Osteocyte (in vitro differentiated cells): ENCODE measurements at places on chromosomes 7 and 10. TPM values are rescaled to one million over a fixed set of nuclear protein-coding genes. Genes with fewer than 3 reads are reported as not detected.

DNA sequence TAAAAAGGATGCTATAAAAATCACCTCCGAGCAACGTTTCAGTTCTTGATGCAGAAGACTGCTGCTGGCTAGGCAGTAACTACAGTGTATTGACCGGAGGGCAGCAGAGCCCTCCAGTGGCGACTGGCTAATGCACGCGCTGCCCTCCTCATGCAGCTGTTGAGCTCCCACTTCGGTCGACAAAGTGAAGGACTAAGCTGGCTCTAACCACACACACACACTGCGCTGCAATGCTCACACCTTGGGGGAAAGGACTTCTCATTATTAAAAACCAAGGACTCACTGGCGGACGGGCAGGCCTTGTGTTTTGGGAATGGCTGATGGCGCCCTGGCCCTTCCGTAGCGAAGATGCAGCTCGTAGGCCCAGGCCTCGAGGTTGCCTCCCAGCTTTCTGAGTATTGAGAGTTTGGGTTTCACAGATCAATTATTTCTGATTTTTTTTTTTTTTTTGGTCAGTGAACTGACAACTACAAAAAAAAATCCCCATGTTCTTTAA is 120.9 kb upstream of the DIP2C start:
- peak; percentile 53 for DNase-seq

- no peak for DNase-seq
Observed at GRCh38 chr10:3893901-3894563, 109.0 kb upstream of the KLF6 start.

GRCh38 chr10:67299761-67300160 is 373.9 kb downstream of the LRRTM3 start:
- no peak for DNase-seq

GRCh38 chr10:50422259-50422658 is 170.9 kb upstream of the ASAH2 start:
- DNase-seq: no peak

DNA sequence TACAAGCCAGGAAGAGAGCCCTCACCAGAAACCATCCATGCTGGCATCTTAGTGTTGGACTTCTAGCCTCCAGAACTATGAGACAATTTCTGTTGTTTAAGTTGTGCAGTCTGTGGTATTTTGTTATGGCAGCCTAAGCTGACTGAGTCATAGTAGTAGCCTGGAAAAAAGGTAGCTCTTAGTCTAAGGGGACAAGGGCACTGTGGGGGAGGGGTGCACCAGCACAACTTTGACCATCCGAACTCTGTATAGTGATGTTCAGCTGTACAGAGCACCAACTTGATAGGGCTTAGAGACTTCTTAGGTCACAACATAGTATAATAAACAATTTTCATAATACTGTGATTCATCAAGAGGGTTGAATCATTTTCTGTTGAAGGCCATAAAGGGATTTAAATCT is 14.3 kb downstream of the EIF4EBP2 start:
- DNase-seq: no peak

DNA sequence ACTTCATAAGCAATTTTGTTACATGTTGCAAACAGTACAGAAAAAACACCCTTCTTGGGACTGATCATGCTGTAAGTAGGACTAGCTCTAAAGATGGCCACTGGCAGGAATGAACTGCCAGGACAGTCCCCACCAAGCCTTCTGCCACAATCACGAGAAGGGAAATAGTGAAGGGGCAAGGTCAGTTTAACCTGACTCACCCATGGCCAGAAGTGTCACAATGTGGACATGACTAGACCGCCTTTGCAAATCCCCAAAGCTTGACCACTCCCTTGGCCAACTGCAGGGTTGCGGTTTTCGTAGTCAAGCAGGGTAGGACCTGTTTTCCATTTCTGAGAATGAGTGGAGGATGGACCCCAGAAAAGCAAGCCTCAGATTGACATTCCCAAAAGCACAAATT is 19.4 kb upstream of the FRAT2 start:
- no peak for DNase-seq

- no peak for DNase-seq
Observed at GRCh38 chr7:6032167-6032566, 991 bp downstream of the ANKRD61 start.

- peak; percentile 95 for DNase-seq
Observed at GRCh38 chr10:71212318-71213126, at the start of gene UNC5B. TSS of gene UNC5B (plus strand) at chr10:71212570. CDS start at chr10:71212986, 416 bp downstream.

DNA sequence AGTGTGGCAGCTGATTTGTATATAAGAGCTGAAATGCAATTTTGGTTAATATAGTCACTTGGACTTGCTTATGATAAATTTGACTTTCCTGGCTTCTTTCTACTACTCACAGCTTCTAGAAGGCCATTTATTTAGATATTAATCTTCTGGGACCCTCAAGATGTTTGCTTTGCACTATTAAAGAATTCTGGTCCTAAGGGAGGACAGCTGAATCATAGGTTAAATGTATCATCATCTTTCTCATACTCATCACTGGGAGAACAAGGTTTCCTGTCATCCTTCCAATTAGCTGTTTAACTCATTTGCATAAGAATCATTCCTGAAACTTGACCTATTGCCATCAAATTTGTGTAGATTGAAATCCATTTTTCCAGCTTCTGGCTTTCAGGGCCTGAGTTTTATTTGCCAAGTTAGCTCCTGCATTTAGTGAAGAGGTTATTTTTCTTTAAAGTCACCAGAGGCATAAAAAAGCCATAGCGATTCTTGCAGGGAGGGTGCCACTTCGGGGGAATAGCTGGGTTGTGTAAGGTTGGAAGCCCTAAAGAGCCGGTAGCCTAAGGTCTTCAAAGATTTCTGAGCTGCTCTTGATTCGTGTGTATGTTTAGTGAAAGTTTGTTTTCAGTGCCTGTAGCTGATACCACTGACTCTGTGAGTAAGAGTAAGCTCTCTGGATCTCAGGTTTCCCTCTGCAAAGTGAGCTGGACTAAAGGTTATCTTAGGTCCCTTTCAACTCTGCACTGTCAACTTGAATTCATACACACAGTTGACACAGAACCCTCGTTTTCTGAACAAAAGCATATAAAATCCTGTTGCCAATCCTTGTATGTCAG is 4.3 kb downstream of the MAP3K8 start:
- DNase-seq: no peak

- no peak for DNase-seq
Observed at GRCh38 chr10:74582566-74582965, 243.8 kb upstream of the KAT6B start.

- no peak for DNase-seq
Observed at GRCh38 chr10:121268363-121268762, 329.9 kb downstream of the FGFR2 start.

DNA sequence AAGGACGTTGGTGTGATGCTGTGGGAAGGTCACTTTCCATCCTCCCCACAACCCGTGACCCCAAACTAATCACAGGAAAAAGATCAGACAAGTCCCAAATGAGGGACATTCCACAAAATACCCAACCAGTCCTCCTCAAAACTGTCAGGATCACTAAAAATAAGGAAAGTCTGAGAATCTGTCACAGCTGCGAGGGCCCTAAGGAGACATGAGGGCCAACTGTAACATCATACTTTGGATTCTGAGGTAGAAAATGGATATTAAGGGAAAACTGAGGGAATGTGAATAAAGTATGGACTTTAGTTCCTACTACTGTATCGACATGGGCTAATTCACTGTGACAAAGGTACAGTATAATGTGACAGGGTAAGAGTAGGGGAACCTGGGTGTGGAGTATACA is 85.1 kb upstream of the FAM20C start:
- no peak for DNase-seq

- no peak for DNase-seq
Observed at GRCh38 chr10:60035984-60036383, 129.6 kb upstream of the CCDC6 start.

- DNase-seq: no peak
Observed at GRCh38 chr7:140551355-140552239, 72.3 kb upstream of the MKRN1 start.

GRCh38 chr10:34816501-34817002 is 1.5 kb upstream of the PARD3 start:
- no peak for DNase-seq

GRCh38 chr10:5566614-5567013 is 41.9 kb downstream of the CALML3 start:
- DNase-seq: no peak

DNA sequence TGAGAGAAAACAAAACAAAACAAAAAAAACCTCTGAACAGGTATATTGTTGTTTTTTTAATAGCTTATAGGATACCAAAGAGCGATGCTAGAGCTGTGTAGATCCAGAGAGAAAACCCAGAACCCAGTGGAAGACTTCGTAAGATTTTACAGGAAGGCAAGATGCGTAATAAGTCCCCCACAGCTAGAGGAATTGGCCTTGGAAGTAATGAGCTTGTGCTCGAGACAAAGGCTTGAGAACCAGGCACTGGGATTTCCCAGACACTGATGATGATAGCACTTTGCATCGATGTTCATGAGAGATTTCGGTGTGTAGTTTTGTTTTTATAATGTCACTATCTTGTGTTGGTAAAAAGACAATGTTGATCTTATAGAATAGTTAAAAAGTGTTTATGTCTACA is 821.5 kb upstream of the IGFBP3 start:
- DNase-seq: no peak

DNA sequence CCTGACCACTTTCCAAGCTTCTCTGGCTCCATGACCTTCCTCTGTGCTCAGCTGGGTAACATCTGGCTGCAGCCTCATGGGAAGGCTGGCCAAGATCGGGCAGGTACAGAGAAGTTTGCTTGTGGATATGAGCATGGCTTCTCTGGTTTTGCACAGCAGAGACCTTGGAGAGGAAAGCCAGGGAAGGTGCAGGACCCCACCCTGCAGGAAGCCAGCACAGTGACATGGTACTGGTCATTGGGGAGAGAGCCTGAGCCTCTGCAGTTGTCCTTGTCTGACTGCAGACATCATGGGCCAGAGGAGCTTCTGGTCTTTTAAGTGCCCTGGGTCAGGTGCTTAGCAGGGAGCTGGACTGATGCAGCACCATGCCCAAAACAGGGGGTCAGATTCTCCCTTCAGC is 70.6 kb upstream of the LEP start:
- DNase-seq: no peak

DNA sequence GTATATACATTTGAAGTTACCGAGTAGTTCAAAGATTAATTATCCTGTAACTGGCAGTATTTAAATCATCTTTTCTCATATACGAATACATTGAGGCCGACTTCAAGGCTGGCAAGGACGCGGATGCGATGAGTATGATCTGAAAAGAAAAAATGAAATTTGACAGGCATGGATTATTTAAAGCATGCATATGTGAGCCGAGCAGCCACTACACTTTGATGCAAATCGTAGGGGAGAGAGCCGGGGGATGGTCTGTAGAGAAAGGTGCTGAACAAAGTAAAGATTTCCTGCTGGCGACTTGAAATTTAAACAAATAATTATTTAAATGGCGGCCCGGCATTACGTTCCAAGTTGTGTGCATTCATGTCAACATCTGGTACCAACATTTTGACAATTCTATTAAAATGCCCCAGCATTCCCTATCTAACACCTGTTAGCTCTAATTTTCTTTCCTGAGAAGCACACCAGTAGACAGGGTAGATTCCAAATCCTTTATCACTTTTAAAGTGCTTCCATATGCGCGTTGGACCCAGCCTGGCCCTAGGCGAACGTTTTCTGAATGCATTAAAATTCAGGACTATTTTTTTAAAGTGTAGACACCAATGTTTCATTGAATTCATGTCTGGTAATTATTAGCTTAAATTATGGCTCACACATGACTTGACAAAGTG is 188.7 kb downstream of the EMX2 start:
- peak; percentile 8 for DNase-seq

The ZPBP gene
- total RNA-seq: not detected in 2 replicates

The RTKN2 gene
- 1.9 and 2.4 TPM in 2 replicates for total RNA-seq

The EGR2 gene
- total RNA-seq: 5.4 and 11.7 TPM in 2 replicates

The AGFG2 gene
- 10.2 and 10.8 TPM in 2 replicates for total RNA-seq

The RET gene
- total RNA-seq: 0.43 and 1.1 TPM in 2 replicates

The ANKRD1 gene
- total RNA-seq: 4.9 and 5.8 TPM in 2 replicates

The OR2A1 gene
- total RNA-seq: not detected in 2 replicates

The CYP2W1 gene
- total RNA-seq: not detected in 2 replicates

The SFRP5 gene
- total RNA-seq: not detected in 2 replicates

The CFAP46 gene
- total RNA-seq: 0.50 and 0.56 TPM in 2 replicates
